ENCODE measurements at places on chromosomes 3 and 15.
A peak's percentile ranks its signal among the peaks of the same experiment; 100 is the strongest.

- peak; percentile 52 for DNase-seq
These were observed 442.6 kb upstream of the PDZRN3 start for GRCh38 chr3:74067296-74067695.

DNA sequence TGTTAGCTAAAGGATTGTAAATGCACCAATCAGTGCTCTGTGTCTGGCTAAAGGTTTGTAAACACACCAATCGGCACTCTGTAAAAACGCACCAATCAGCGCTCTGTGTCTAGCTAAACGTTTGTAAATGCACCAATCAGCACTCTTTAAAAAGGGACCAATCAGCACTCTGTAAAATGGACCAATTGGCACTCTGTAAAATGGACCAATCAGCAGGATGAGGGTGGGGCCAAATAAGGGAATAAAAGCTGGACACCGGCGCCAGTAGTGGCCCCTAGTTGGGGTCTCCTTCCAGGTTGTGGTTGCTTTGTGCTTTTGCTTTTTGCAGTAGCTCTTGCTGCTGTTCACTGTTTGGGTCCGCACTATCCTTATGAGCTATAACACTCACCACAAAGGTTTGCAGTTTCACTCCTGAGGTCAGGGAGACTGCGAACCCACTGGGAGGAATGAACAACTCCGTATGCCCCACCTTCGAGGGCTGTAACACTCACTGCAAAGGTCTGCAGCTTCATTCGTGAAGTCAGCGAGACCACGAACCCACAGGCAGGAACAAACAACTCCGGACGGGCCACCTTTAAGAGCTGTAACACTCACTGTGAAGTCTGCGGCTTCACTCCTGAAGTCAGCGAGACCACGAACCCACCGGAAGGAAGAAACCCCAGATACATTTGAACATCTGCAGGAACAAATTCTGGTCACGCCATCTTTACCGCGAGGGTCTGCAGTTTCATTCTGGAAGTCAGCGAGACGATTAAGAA lies 1.1 kb upstream of the SUCLG2 start:
- no peak for DNase-seq

DNA sequence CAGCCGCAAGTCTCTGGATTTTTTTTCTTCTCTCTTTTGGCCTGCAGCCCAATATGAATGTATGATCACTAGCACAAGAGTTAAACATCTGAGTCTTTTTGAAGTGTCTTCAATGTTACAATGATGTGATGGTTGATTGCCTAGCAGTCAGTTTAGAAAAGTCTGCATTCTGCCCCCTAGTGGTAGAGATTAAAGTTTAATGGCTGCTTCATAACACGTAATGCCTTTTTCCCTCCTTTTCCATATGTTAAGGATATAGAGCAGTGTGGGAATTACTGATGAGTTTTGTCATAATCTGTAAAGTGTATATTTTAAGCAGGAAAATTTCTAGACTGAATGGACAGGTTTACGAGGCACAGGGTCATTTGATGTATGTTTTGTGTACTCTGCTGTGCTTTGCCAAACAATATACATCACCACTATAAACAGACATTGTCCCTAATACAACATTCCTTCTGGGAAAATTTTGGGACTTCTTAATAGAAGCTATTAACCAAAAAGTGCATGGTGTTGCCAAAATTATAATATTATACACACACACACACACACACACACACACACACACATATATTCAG lies 1038.5 kb upstream of the NR2F2 start:
- peak; percentile 64 for DNase-seq

GRCh38 chr3:20310629-20311028 lies 124.6 kb upstream of the SGO1 start:
- no peak for DNase-seq
